ENCODE measurements at places on chromosomes 6 and 20. TPM values are rescaled to one million over a fixed set of nuclear protein-coding genes. Genes with fewer than 3 reads are reported as not detected.

- H3K4me1 ChIP-seq = peaks cover 4% of the 10 kb centered on the region
- no peaks in the 10 kb centered on the region for H3K36me3 ChIP-seq
- H3K27me3 ChIP-seq = no peaks in the 10 kb centered on the region
- peak overlapping the region; percentile 67 for H3K27ac ChIP-seq
- DNase-seq = peak; percentile 49
Observed at GRCh38 chr20:45088247-45088646, 12.7 kb downstream of the KCNS1 start.

The TFAP2A gene
- total RNA-seq = 6.2 TPM

DNA sequence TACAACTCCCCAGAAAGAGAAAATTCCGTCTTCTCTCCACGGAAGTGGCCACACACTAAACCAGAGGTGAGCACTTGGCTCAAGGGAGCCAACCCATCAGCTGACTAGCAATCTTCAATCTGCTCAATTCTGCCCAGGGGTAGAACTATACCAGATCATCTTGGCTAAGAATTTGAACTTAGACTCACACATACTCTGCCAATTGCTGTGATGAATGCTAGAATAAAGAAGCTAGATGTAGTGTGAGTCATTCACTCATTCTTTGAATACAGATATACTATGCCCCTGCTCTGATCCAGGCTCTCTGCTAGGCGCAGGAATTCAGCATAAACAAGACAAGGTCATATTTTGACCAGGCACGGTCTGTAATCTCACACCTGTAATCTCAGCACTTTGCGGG, 147.9 kb upstream of the SHLD1 start:
- H3K4me3 ChIP-seq = no peak overlapping the region
- no peak for DNase-seq
- no peaks in the 10 kb centered on the region for H3K27me3 ChIP-seq
- H3K27ac ChIP-seq = no peak overlapping the region

The VWA7 gene
- total RNA-seq = 1.5 TPM

GRCh38 chr6:53360093-53360912, 11.6 kb upstream of the ELOVL5 start:
- H3K36me3 ChIP-seq = no peaks in the 10 kb centered on the region
- peak; percentile 47 for DNase-seq
- H3K4me3 ChIP-seq = peak overlapping the region; percentile 14
- H3K27ac ChIP-seq = peak overlapping the region; percentile 89

- no peaks in the 10 kb centered on the region for H3K4me1 ChIP-seq
- no peaks in the 10 kb centered on the region for H3K36me3 ChIP-seq
- peak; percentile 42 for DNase-seq
- no peak overlapping the region for H3K4me3 ChIP-seq
- H3K27me3 ChIP-seq = no peaks in the 10 kb centered on the region
- H3K27ac ChIP-seq = no peak overlapping the region
Observed at GRCh38 chr6:27161946-27162603, 85.4 kb upstream of the PRSS16 start.

DNA sequence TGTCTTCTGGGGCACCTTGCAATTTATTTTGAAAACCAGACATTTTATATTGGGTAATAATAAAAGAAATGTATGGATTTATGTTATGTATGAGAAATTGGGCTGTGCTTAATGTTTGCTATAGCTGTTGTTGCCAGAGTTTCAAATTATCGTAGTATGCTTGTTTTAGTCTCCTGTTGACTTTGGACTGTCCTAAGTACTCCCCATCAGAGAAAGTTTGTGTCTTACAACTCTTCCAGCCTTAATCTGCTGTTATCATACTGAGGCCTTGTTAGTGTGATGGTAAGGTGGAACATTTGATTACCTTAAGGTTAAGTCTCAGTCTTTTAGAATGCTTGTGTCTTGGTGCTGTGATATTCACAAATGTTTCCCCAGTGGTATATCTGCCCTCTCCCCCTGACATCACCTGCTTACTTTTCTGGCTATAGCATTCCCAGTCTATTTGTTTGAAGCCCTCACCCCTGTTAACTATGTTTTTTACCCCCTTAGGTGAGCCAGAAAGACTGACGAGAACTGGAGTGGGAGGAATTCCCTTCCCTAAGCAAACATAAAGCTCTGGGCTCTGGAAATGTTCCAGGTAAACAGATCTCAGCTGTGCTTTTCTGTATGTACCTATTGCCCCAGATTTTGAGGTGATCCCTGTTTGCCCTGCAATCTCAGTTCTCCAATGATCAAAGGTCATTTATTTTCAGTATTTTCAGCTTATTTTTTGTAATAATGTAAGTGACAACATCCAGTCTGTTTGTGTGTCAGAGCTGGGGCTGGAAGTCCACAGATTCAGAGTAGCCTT, 581.1 kb upstream of the CITED2 start:
- H3K36me3 ChIP-seq = no peaks in the 10 kb centered on the region
- H3K27ac ChIP-seq = peak overlapping the region; percentile 47
- no peaks in the 10 kb centered on the region for H3K4me1 ChIP-seq
- no peak overlapping the region for H3K4me3 ChIP-seq

GRCh38 chr20:40579701-40580100, 109.3 kb downstream of the MAFB start:
- no peaks in the 10 kb centered on the region for H3K4me1 ChIP-seq
- H3K27me3 ChIP-seq = no peaks in the 10 kb centered on the region
- no peak overlapping the region for H3K4me3 ChIP-seq
- H3K27ac ChIP-seq = no peak overlapping the region

GRCh38 chr6:75932067-75932466, 140.4 kb downstream of the IMPG1 start:
- no peaks in the 10 kb centered on the region for H3K36me3 ChIP-seq
- no peak overlapping the region for H3K27ac ChIP-seq
- DNase-seq = peak; percentile 69

The BMP6 gene
- total RNA-seq = 4.3 TPM

GRCh38 chr6:95203153-95203754, 374.1 kb upstream of the MANEA start:
- no peak overlapping the region for H3K27ac ChIP-seq
- no peaks in the 10 kb centered on the region for H3K36me3 ChIP-seq
- peak; percentile 71 for DNase-seq
- no peaks in the 10 kb centered on the region for H3K27me3 ChIP-seq

DNA sequence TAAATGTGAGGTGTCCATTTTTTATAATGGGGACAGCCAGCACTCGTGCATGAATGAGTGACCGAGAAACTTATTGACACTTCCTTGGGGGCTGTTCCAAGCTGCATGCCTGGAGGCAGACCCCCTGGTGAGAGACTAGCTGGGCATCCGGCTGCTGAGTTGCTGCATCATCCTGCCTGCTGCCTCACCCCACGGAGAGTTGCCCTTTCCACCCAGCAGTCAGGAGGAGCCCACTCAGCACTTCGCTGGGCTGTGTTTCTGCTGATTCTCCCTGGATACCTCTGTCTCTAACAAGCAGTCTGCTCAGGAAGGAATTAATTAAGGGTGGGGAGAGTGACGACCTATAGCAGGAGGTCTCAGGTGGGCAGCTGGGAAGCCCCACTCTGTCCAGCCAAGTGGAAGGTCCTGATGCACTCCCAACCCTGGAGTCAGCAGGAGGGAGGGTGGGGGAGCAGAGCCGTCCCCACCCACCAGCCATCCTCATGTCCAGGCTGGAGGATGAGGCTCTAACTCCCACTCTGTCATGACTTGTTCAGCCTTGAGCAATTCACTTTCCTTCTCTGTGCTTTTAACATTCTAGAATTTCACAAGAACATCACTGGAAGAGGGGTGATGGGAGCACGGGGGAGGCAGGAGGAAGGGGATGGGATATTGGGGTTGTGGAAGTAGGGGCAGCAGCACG, 177.3 kb downstream of the LRFN2 start:
- no peak overlapping the region for H3K4me3 ChIP-seq
- H3K27ac ChIP-seq = no peak overlapping the region

DNA sequence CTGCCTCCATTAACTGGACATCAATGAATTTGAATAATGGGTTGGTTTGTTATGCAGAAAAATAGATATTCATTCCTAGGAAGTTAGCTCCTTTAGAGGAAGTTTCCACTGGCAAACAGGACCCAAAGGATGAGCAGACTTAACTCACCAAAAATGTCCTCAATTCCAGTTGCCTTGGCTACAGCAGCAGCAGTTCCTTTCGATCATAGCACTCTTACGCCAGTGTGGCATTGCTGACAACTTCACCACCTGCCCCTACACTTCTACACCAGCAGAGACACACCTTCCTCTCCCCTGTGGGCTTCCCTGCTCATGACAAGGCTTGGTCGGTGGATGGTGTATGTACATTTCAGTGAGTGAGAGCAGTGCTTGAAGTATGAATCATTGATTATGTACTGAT, 532.8 kb downstream of the QKI start:
- no peaks in the 10 kb centered on the region for H3K4me1 ChIP-seq
- no peak overlapping the region for H3K4me3 ChIP-seq
- H3K27me3 ChIP-seq = peaks cover 3% of the 10 kb centered on the region

The CST3 gene
- total RNA-seq = 921 TPM

GRCh38 chr6:140269591-140270165, 895.2 kb upstream of the CITED2 start:
- H3K4me3 ChIP-seq = no peak overlapping the region
- H3K36me3 ChIP-seq = no peaks in the 10 kb centered on the region
- no peaks in the 10 kb centered on the region for H3K27me3 ChIP-seq
- no peak overlapping the region for H3K27ac ChIP-seq
- DNase-seq = no peak
- H3K4me1 ChIP-seq = no peaks in the 10 kb centered on the region

DNA sequence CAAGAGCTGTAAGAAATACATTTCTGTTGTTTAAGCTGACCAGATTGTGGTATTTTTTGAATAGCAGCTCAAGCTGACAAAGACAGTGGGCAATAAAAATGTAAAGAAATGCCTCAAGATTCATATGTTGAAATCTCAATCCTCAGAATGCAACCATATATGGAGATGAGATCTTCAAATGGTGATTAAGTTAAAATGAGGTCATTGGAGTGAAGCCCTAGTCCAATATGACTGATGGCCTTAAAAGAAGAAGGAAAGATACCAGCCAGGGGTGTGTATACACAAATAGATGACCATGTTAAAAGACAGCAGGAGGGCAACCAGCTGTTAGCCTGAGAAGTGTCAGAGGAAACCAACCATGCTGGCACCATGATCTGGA, 7.1 kb upstream of the DDO start:
- H3K4me1 ChIP-seq = peaks cover 21% of the 10 kb centered on the region
- no peak overlapping the region for H3K4me3 ChIP-seq
- no peak overlapping the region for H3K27ac ChIP-seq
- no peaks in the 10 kb centered on the region for H3K27me3 ChIP-seq
- no peaks in the 10 kb centered on the region for H3K36me3 ChIP-seq

GRCh38 chr6:44800171-44800783, 412.8 kb downstream of the CDC5L start:
- H3K27ac ChIP-seq = no peak overlapping the region
- peak; percentile 80 for DNase-seq
- no peak overlapping the region for H3K4me3 ChIP-seq
- no peaks in the 10 kb centered on the region for H3K36me3 ChIP-seq

DNA sequence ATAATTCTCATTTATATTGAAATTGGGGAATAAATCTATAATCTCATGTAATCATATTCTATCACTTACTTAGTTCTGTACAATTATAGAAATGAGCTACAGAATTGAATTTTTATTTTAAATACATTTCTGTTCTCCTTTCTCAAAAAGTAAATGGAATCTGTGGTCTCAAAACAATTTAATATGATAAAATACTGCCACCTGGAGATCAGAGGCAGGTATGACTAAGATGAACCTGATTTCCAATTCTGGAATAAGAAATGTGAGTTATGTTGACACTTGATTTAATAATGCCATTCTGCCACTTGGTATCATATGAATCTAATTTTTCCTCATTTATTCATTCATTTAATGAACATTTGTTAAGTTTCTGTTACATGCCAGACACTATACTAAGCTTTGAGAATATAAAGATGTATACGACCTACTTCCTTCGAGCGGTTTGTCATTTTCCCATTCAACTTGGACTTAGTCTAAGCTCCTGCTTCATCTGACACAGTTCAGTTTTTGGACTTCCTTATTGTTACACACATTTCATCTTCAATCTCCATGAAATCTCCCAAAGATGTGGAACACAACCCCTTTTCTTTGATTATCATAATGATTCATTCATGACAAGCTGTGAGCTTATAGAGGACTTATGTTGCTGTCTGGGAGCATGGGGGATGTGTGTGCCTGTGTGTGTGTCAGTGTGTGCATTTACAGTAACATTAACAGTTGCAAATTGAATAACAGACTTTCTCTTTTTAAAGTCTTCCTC, 7.5 kb upstream of the CCDC28A start:
- H3K36me3 ChIP-seq = no peaks in the 10 kb centered on the region
- H3K27ac ChIP-seq = no peak overlapping the region
- peak; percentile 49 for DNase-seq
- H3K27me3 ChIP-seq = no peaks in the 10 kb centered on the region
- no peak overlapping the region for H3K4me3 ChIP-seq
- H3K4me1 ChIP-seq = no peaks in the 10 kb centered on the region

DNA sequence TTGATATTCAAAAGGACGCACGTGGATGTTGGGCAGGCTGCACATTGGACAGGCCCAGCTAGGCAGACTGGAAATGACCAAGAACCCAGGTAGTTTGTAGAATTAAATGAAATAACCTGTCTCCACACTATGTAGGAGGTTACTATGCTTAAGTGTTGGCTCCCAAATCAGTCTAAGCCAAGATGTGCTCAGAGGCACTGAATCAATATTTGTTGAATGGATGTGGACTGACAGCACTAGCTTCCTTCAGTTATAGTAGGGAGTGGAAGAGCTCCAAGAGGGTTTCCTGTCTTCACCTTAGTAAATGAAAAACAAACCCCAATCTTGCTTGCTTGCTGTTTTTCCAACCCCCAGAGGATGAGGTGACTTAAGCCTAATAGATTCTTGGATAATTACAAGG, 180.5 kb downstream of the JARID2 start:
- no peak overlapping the region for H3K27ac ChIP-seq
- DNase-seq = no peak
- no peaks in the 10 kb centered on the region for H3K27me3 ChIP-seq

The LINC00237 gene
- total RNA-seq = not detected

The FAM83D gene
- total RNA-seq = 5.4 TPM

GRCh38 chr20:46640536-46641311, 10.5 kb downstream of the SLC13A3 start:
- H3K36me3 ChIP-seq = no peaks in the 10 kb centered on the region
- H3K4me3 ChIP-seq = no peak overlapping the region
- H3K27ac ChIP-seq = no peak overlapping the region
- no peaks in the 10 kb centered on the region for H3K27me3 ChIP-seq
- no peak for DNase-seq

- H3K36me3 ChIP-seq = no peaks in the 10 kb centered on the region
- no peak overlapping the region for H3K27ac ChIP-seq
Observed at GRCh38 chr20:51036226-51036625, 13.3 kb upstream of the KCNG1 start.

- no peaks in the 10 kb centered on the region for H3K27me3 ChIP-seq
- H3K4me1 ChIP-seq = no peaks in the 10 kb centered on the region
- H3K36me3 ChIP-seq = no peaks in the 10 kb centered on the region
- H3K27ac ChIP-seq = no peak overlapping the region
Observed at GRCh38 chr6:22544476-22544875, 24.9 kb upstream of the HDGFL1 start.

DNA sequence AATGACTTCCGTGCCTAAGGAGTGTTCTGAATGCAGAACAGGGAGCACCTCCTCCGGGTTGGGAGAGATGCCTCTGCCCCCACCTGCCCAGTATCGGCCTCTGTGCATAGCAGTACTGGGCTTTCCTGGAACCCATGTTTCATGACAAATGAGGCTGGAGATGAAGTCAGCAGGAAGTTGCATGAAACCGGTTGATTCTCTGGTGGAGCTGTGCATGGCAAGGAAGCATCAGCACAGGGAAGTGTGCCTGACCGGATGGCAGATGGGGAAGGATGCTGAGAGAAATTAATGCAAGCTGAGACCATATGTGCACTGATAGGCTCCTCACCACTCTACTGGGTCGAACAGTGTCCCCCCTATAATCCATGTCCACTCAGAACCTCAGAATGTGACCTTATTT, 155.5 kb downstream of the CDH26 start:
- no peaks in the 10 kb centered on the region for H3K27me3 ChIP-seq
- no peaks in the 10 kb centered on the region for H3K36me3 ChIP-seq
- no peak overlapping the region for H3K4me3 ChIP-seq
- no peaks in the 10 kb centered on the region for H3K4me1 ChIP-seq
- no peak for DNase-seq

The FNDC11 gene
- total RNA-seq = 0.76 TPM
